ENCODE measurements at places on chromosomes 2 and 18.

DNA sequence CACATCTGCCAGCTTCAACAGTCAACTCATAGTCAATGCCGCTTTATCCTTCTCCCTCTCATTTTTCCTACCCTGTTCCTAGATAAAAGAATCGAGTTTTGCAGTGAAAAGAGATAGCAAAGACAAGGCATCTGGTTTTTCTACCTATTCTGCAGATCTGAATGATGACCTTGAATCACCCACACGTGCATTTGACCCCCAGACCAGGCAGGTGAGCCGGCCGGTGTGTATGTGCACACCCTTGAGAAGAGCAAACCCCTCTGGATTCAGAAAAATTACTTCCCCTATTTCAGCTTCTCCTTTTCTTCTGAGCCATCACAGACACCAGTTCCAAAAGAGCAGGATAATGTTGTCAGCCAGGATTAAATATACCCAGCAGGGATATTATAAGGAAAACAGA is 115.6 kb upstream of the ST6GAL2 start:
- no peak for DNase-seq

GRCh38 chr18:57297306-57297705 is 55.1 kb upstream of the ST8SIA3 start:
- DNase-seq: no peak

DNA sequence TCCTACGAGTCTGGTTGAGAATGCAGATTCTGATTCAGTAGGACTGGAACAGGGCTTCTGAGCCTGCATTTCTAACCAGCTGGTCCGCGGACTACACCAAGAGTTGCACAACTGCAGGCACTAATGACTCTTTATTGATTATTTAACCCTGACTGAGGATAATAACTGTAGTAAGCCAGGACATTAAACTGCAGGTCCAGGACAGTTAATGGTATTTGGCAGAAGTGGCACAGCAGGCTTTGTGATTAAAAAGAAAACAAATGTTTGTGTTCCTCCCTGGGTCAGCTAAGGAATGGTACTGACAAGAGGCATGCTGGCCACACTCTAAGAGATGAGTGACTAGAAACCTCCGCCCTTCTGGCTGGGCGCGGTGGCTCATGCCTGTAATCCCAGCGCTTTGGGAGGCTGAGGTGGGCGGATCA is 59.4 kb downstream of the ALPK2 start:
- DNase-seq: no peak

DNA sequence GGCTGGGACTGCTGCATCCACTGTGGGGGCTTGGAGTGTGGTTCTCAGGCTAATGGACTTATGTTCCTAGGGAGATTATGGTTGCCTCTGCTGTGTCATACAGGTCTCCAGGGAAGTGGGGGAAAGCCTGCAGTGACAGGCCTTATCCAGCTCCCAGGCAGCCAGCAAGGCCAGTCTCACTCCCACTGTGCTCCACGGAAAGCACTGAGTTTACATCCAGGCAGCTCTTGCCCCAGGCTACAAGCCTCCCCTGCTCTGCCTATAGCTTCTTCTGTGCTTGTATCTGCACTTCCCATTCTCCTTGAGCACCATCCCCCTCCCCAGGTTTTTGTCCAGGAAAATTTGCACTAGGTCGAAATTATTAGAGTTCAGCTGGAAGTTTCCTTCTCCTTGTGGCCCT is 231.9 kb downstream of the ZRANB3 start:
- no peak for DNase-seq

DNA sequence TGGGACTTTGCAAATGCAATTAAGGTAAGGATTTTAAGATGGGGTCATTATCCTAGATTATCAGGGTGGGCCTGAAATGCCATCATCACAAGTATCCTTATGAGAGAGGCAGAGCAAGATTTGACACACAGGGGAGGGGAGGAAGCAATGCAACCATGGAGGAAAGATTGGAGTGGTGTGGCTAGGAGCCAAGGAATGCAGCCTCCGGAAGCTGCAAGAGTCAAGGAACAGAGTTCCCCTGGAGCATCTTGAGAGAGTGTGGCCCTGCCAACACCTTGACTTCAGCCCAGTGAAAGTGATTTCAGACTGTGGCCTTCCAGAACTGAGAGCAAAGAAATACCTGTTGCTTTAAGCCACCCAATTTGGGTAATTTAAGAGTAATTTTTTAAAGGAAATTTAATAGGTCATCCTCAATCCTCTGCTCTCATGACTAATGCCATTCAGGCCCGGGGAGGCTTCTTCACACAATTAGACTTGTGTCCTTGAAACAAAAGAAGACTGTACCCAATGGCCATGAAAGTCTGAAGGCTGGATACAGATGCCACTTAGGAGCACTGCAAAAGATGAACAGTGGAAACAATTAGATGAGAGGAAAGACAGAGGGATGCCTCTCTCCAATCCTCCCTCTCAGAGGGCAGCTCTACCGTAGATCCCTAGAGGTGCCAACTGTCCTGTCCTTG is 250.3 kb upstream of the ID2 start:
- DNase-seq: no peak
